ENCODE measurements at places on chromosomes 13 and 19.

DNA sequence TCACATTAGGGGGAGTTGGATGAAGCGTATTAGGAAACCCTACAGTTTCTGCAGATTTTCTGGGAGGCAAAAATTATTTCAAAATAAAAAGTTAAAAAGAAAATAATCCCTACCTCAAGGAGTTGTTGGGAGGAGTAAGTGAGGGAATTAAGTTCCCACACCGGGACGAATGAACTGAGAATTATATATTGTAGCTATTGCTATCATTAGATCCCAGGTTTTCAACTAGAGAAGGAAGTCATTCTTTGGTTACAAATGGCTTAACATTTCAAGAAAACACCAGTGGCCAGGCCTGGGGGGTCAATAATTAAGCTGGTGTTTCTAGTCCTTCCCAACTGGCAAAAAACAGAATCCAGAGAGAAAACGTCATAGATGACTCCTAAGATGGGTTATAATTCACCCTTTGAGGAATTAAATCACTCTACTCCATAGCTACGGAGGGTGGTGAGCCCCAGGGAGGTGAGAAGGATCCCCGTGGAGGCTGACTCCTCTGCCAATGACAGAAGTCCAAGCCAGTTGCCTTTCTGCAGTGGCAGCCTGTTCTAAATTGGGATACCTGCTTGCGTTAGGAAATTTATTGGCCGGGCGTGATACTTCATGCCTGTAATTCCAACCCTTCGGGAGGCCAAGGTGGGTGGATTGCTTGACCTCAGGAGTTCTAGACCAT lies 1.2 kb upstream of the MYDGF start:
- no peak for DNase-seq

DNA sequence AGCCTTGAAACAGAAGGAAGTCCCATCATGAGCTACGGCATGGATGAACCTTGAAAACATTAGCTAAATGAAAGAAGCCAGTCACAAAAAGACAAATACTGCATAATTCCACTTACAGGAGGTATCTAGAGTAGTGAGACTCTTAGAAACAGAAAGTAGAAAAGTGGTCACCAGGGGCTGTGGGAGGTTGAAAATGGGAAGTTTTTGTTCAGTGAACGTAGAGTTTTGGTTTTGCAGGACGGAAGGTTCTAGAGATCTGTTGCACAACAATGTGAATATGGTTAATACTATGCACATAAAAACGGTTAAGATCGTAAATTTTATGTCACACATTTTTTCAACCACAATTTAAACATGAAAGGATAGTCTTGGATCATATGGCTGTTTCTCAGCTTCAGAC lies 11.9 kb upstream of the SLC10A2 start:
- DNase-seq = no peak

- DNase-seq = no peak
These were observed at the start of gene GPR183 for GRCh38 chr13:99307247-99307646. Gene GPR183 (minus strand): TSS chr13:99307399. CDS start chr13:99296145, 11,254 bp downstream.

DNA sequence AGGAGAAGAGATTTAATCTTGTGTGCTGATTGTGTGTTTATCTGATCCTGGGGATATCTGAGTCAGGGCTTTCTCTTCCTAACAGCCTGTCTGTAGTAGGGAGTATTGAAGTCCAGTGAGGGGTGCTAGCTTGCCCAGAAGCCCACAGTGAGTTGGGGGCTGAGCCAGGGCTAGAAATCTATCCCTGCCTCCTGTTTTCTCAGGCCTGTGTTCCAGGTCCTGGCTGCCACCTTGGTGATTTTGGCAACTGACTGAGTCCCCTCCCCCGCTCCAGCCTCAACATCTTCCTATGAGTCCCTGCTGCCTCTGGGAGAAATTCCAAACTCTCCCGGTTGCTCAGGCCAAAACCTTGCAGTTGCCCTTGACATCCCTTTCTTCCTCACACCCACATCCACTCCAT lies 7.7 kb upstream of the NOVA2 start:
- DNase-seq = no peak

- no peak for DNase-seq
These were observed 543.4 kb downstream of the SUCLA2 start for GRCh38 chr13:47457626-47458025.

DNA sequence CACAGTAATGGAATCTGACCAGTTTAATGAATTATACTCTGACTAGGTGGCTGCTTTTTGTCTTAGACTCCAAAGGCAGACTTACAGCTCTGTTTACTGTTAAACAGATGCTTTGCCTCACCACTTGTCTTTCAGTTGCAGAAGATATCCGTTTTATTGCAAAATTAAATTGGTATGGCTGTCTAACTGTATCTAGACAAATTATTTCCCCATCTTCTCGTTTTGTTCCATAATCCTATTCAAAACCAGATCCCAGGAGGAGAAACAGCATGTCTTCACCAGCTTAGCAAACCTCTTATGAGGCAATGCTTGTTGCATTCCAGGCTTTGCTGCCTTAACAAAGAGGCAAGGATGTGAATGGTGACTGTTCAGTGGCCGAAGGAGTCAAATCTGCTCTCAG lies 215.6 kb downstream of the TDRD3 start:
- no peak for DNase-seq

- no peak for DNase-seq
These were observed 45.2 kb upstream of the RANBP3 start for GRCh38 chr19:6023085-6023682.

DNA sequence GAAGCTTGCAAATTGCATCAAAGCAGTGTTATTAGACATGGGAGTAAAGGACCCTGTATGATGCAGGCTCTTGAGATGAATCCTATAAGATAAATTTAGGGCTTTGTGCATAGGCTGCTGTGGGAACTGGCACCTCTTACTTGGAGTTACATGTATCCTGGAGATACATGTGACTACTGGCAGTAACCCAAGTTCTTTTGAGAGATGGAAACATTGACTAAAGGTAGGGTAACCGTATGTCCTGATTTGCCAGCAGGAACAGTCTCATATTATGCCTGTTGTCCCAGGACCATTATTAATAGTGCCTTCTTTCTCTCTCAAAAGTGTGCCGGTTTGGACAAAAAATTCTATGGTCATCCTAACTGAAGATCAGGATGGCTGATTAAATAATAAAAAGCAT lies 195.4 kb downstream of the LACC1 start:
- peak; percentile 4 for DNase-seq

DNA sequence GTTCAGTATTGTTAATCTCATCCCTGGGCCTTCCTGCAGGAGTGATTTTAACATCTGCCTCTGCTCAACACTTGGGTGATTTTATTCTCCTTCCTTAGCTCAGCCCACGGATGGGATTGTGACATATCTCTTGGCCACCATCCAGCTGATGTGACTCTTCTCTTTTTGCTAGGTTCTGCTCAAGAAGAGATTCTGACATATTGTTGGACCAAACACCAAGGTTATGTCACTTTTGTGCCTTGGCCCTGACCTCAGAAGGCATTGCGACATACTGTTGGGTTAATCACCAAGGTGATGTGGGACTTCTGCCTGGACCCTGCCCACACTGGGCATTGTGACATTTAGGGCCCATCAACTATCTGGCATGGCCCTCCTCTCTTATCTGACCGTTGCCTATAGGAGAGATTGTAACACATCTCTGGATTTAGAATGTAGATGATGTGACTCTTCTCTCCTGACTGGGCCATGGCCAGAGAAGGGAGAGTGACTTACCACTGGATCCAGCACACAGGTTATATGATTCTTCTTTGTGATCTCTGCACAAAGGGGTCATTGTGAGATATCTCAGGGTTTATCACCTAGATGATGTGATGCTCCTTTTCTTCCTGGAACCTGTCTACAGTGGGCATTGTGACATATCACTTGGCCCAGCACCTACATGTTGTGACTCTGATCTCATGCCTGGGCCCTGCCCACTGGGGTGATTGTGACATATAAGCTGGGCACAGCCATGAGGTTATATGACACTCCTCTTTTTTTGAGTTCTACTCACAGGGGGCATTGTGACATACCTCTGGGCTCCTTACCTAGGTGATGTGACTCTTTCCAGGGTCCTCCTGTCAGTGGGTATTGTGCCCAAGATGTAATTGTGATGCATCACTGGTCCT lies 88.8 kb downstream of the ZNF429 start:
- DNase-seq = no peak

All from NCI-H1417 (cell line).